Vagina (tissue), 2 donors: ENCODE measurements at places on chromosomes 6 and 20. TPM values are rescaled to one million over a fixed set of nuclear protein-coding genes. Genes with fewer than 3 reads are reported as not detected.

DNA sequence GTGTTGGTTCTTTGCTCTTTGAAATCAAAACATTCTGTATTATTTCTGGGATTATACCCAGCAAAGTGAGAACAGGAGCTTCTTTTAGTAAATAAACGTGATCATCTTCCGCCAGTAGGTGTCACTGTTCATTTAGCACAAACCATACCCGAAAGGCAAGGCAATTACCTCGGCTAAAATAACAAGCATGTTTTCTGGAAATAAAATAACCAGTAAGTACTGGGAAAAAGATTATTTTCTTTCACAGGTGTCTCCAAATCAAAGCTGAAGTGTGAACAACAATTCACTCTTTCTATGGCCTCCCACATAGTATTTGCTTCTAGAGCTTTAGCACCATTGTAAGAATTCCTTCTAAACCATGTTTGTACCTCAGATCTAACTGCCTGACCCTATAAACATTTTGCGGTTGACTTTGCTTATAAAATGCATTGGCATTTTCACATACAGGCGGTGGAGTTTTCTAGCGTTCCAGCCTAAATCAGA is 144.6 kb upstream of the AGPAT4 start:
- H3K27ac ChIP-seq, result no peak overlapping the region
- no peaks in the 10 kb centered on the region for H3K27me3 ChIP-seq
- H3K36me3 ChIP-seq, result no peaks in the 10 kb centered on the region
- H3K4me1 ChIP-seq, result peaks cover 6% of the 10 kb centered on the region
- H3K4me3 ChIP-seq, result no peak overlapping the region

GRCh38 chr6:40308533-40309306 is 278.4 kb downstream of the LRFN2 start:
- H3K27me3 ChIP-seq, result no peaks in the 10 kb centered on the region
- H3K36me3 ChIP-seq, result no peaks in the 10 kb centered on the region
- H3K4me1 ChIP-seq, result no peaks in the 10 kb centered on the region

GRCh38 chr20:63363013-63363957 is 2.1 kb upstream of the CHRNA4 start:
- H3K36me3 ChIP-seq, result no peaks in the 10 kb centered on the region
- H3K27me3 ChIP-seq, result peaks cover 9% of the 10 kb centered on the region
- H3K4me3 ChIP-seq, result no peak overlapping the region
- no peak for DNase-seq

- no peaks in the 10 kb centered on the region for H3K4me1 ChIP-seq
- DNase-seq, result no peak
- H3K27me3 ChIP-seq, result no peaks in the 10 kb centered on the region
- H3K4me3 ChIP-seq, result no peak overlapping the region
Observed at GRCh38 chr6:141653590-141653989, 479.1 kb upstream of the GJE1 start.

TTI1 gene
- 13.5 TPM for total RNA-seq

SYNDIG1 gene
- total RNA-seq, result 3.2 TPM

DNA sequence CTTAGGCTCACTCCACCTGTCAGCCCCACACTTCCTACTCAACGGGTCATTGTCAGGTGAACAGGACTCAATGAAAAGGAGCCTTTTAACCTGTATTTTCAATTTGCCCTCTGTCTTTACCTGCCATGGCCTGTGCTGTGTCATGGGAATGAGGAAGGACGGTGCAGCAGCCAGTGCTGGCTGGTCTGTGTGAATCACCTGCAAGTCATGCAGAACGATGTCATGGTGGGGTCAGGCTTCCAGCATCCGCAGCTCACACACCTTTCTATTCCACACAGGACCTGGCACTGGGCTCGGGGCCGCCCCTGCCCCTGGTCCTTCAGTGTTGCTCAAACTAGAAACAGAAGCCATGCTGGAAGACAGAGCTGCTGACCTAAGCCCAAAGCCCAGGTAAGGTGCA is 188.7 kb upstream of the GMDS start:
- no peaks in the 10 kb centered on the region for H3K27me3 ChIP-seq
- H3K36me3 ChIP-seq, result no peaks in the 10 kb centered on the region
- H3K27ac ChIP-seq, result no peak overlapping the region
- H3K4me1 ChIP-seq, result no peaks in the 10 kb centered on the region
- no peak overlapping the region for H3K4me3 ChIP-seq

- peaks cover 20% of the 10 kb centered on the region for H3K4me1 ChIP-seq
- no peak overlapping the region for H3K4me3 ChIP-seq
- DNase-seq, result no peak
- H3K27ac ChIP-seq, result no peak overlapping the region
- H3K27me3 ChIP-seq, result no peaks in the 10 kb centered on the region
- H3K36me3 ChIP-seq, result peaks cover 60% of the 10 kb centered on the region
Observed at GRCh38 chr20:62258499-62259293, 20.4 kb downstream of the OSBPL2 start.

GPR63 gene
- total RNA-seq, result 2.5 TPM

DNA sequence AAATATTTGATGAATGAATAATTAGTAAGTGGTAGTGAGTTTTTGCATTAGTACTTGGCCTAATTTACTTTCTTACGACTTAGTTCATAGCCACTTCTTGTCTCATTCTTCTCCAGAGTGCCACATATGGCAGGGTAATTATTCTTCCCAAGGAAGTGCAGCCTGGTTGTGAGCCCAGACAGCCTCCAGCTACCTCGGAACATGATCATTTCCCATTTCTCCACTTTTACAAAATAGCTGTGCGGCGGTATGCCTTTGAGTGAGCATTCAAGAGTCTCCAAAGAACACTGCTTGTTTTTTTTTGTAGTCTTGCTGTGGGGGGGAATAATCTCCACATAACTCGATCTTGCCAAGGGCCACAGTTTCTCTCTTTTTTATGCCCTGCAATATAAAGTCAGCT is 765.0 kb downstream of the HDGFL1 start:
- no peaks in the 10 kb centered on the region for H3K4me1 ChIP-seq
- no peaks in the 10 kb centered on the region for H3K27me3 ChIP-seq
- no peaks in the 10 kb centered on the region for H3K36me3 ChIP-seq
- no peak overlapping the region for H3K4me3 ChIP-seq
- no peak overlapping the region for H3K27ac ChIP-seq
- no peak for DNase-seq

DNA sequence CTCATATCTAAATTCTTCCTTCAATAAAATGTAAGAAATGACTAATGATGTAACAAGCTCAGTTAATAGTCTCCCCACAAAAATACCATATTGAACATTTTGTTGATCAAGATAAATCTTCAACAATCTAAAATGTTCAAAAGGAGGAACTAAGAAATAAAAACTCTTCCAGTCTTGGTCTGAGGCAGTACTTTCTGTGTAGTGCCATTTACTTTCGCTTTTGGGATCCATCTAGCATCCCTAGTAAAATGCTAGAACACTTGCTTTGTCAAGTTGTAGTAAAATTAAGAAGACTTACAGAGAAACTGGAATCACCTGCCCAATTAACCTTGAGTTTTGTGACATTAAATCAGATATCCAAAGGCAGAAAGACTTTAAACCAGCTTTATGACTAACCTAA is 246.4 kb downstream of the KHDRBS2 start:
- no peaks in the 10 kb centered on the region for H3K4me1 ChIP-seq
- no peaks in the 10 kb centered on the region for H3K27me3 ChIP-seq
- H3K36me3 ChIP-seq, result no peaks in the 10 kb centered on the region
- DNase-seq, result no peak
- H3K4me3 ChIP-seq, result no peak overlapping the region

CRISP2 gene
- not detected for total RNA-seq

GRCh38 chr20:51910321-51911050 is 108.2 kb upstream of the SALL4 start:
- DNase-seq, result no peak
- no peak overlapping the region for H3K4me3 ChIP-seq
- H3K27ac ChIP-seq, result no peak overlapping the region
- H3K27me3 ChIP-seq, result no peaks in the 10 kb centered on the region

GRCh38 chr6:159217595-159218275 is 48.5 kb downstream of the FNDC1 start:
- H3K4me1 ChIP-seq, result no peaks in the 10 kb centered on the region
- no peak overlapping the region for H3K4me3 ChIP-seq
- H3K36me3 ChIP-seq, result no peaks in the 10 kb centered on the region
- DNase-seq, result no peak

- H3K27ac ChIP-seq, result no peak overlapping the region
- H3K4me1 ChIP-seq, result no peaks in the 10 kb centered on the region
- no peaks in the 10 kb centered on the region for H3K36me3 ChIP-seq
- DNase-seq, result no peak
Observed at GRCh38 chr20:64148581-64148980, 15.7 kb upstream of the MYT1 start.

DNA sequence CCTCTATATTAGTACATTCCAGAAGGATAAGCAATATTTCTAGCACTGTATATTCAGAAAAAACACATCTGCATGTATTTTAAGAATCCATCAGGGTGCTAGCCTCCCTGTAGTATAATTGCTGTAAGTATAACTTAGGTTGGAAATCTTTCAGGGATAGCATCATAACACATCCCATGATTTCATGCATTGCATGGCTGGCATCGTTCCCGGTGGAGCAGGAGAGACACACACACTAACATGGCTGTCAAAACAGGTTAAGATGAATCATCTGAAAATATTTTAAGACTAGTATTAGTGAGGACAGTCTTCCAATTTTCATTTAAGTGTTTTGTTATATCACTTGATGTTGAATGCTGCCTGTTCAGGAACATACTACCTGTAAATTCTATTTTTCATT is 32.1 kb upstream of the CENPW start:
- DNase-seq, result no peak
- H3K27ac ChIP-seq, result no peak overlapping the region
- H3K27me3 ChIP-seq, result no peaks in the 10 kb centered on the region
- no peaks in the 10 kb centered on the region for H3K4me1 ChIP-seq
- H3K36me3 ChIP-seq, result no peaks in the 10 kb centered on the region

GRCh38 chr6:17986656-17987446 is 584 bp downstream of the KIF13A start:
- peaks cover 43% of the 10 kb centered on the region for H3K4me1 ChIP-seq
- H3K27ac ChIP-seq, result peak overlapping the region; percentile 89
- H3K36me3 ChIP-seq, result no peaks in the 10 kb centered on the region
- no peak for DNase-seq

HSPA12B gene
- total RNA-seq, result 21.6 TPM

DNA sequence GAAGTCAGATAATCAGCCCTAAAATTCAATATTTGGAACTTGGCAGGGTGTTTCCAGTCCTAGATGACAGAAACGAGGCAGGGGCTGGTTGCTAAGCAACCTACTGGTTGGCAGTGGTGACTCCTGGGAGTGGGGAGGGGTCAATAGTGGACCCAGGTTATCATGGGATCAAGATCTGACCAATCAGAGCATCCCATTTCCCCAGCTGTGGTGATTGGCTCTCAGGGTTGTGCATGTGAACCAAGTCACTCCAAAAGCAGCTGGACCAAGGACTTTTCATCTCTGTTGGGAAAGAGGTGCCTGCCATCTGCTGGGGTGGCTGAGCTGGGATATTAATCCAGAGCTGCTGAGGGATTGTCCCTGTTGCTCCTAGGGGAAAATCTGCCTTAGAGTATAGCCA is 253.4 kb downstream of the PREX1 start:
- no peak overlapping the region for H3K27ac ChIP-seq
- DNase-seq, result no peak
- H3K36me3 ChIP-seq, result no peaks in the 10 kb centered on the region
- H3K27me3 ChIP-seq, result no peaks in the 10 kb centered on the region
- H3K4me3 ChIP-seq, result no peak overlapping the region
- H3K4me1 ChIP-seq, result peaks cover 18% of the 10 kb centered on the region

- no peaks in the 10 kb centered on the region for H3K4me1 ChIP-seq
- H3K27me3 ChIP-seq, result no peaks in the 10 kb centered on the region
- H3K36me3 ChIP-seq, result no peaks in the 10 kb centered on the region
- H3K27ac ChIP-seq, result no peak overlapping the region
Observed at GRCh38 chr6:157469378-157469777, 88.4 kb downstream of the ZDHHC14 start.

PIM1 gene
- 74.2 TPM for total RNA-seq

DNA sequence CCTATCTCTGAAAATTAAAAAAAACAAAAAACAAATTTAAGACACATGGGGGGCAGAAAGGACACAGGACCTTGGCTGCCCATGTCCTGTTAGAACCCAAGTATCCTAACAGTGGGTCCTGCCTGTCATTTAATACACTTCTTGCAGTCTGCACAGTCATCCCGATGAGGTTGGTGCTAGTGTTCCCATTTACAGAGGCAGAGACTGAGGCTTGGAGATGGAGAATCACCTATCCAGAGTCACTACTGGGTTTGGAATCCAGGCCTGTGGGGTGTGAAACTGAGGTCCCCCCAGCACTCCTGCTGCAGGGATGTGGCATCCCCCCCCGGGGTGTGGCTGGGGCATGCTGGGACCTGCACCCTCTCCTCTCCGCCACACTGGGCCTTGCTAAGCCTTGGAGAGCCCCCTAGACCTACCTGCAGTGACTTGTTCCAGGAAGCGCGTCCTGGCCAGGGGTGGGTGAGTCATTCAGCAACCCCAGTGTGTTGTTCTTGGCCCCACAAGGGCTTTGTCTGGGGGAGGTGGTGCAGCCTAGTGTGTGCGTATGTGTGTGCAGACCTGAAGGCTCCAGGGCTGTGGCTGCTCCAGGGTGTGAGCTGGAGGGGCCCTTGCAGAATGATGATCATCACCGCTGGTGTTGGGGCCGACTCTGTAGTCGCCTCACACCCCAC is 49.7 kb downstream of the BCAS4 start:
- DNase-seq, result no peak

RNF217 gene
- 26.0 TPM for total RNA-seq

DNA sequence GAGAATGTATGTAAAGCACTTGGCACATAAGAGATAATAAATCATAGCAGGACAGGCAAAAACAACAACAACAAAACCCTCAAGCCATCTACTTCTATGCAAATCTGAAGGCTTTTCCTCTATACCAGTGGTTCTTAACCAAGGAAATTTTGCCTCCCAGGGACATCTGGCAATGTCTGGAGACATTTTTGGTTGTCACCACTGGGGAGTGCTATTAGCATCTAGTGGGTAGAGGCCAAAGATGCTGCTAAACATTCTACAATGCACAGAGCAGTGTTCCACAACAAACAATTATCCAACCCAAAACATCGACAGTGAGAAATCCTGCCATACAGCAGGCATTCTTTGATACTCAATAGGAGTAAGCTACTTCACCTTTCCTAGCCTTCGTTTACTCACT is 28.2 kb downstream of the NDRG3 start:
- no peaks in the 10 kb centered on the region for H3K4me1 ChIP-seq
- H3K27ac ChIP-seq, result no peak overlapping the region
- H3K4me3 ChIP-seq, result no peak overlapping the region

TGM3 gene
- 27.7 TPM for total RNA-seq

GRCh38 chr6:44133003-44133931 is 5.9 kb downstream of the TMEM63B start:
- no peaks in the 10 kb centered on the region for H3K27me3 ChIP-seq
- no peak for DNase-seq
- peak overlapping the region; percentile 54 for H3K27ac ChIP-seq
- peaks cover 15% of the 10 kb centered on the region for H3K36me3 ChIP-seq

DNA sequence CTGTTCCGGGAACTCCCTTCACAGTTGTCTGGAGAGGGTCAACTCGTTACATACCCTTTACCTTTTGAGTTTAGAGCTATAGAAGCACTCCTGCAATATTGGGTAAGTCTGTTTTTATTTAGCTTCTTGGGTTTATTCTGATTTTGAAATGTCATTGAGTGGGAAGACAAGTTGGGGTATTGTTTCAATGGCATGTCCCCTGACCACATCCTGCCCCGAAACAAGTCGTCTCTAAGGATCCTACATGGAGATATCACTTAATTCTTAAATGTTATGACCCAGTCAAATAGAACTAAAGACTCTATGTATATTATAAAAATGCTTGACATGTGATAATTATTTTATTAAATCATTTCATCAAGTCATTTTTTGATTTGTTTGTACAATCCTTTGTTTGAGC is 9.6 kb downstream of the MRS2 start:
- no peak overlapping the region for H3K27ac ChIP-seq

DEF6 gene
- total RNA-seq, result 23.1 TPM

- no peak overlapping the region for H3K4me3 ChIP-seq
- no peak for DNase-seq
- H3K36me3 ChIP-seq, result no peaks in the 10 kb centered on the region
- H3K27me3 ChIP-seq, result no peaks in the 10 kb centered on the region
Observed at GRCh38 chr6:5152460-5152859, 67.3 kb downstream of the PPP1R3G start.
